ENCODE measurements at places on chromosomes 13 and 19.

DNA sequence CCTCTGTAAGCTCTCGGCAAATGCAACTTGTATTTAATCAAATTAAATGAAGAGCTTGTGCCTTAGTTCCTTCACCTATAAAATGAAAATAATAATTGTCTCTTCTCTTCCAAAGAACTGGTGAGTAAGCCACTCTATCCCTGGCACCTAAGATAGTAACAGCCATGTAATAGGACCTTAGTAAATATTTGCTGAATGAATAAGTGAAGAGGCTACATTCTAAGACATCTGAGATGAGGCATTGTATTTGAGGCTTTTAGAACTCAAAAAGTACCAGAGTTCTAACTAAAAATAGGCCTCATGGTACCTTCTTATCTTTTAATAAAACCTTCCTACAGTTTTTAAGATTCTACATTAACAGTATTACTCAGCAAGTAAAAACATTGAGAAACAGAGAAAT, 17.3 kb upstream of the DCLK1 start:
- DNase-seq, result no peak

GRCh38 chr13:106104281-106104901, 431.1 kb downstream of the EFNB2 start:
- DNase-seq, result no peak

DNA sequence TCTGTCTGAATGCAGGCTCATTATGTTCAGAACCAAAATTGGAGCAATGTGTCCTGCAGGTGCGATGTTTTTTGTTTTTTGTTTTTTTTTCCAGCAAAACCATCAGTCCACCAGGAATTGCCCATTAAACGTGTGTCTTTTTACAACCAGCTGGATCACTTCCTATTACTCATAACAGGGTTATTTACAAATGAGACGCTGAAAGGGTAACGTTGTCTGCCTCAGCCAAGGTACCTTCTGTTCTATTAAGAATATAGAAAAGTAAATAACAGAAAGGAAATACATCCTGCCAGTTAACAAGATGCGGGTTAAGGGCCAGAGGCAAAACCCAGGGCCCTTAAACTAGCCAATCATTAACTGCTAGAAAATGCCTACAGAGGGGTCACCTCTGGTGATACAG, 590.4 kb downstream of the TBC1D4 start:
- DNase-seq, result no peak

DNA sequence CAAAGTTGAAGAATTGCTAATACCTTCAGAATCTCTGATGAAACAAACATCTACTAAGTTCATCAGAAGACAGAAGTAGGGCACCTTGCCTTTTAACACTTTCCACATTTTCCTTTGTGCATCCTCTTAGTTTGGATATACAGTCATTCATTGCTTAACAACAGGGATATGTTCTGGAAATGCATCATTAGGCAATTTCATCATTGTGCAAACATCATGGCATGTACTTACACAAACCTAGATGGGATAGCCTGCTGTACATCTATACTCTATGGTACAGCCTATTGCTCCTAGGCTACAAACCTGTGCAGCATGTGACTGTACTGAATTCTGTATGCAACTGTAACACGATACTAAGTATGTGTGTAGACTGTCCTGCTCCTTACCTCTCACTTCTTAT, 169.8 kb downstream of the SUCLA2 start:
- DNase-seq, result no peak

DNA sequence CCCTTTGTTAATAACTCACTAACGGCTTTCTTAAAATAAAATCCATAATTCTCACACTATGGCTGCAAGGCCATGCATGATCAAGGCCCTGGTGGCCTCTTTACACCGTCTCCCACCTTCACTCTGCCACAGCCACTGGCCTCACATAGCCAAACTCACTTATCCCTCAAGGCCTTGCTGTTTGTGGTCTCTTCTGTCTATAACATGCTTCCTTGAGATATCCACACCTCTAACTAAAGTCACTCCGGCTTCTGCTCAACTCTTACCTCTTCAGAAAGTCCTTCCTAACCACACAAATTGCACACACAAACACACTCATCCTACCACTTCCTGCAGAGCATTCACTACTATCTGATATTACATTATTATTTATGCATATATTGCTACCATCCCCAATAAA, 262.5 kb downstream of the DIAPH3 start:
- DNase-seq, result no peak

DNA sequence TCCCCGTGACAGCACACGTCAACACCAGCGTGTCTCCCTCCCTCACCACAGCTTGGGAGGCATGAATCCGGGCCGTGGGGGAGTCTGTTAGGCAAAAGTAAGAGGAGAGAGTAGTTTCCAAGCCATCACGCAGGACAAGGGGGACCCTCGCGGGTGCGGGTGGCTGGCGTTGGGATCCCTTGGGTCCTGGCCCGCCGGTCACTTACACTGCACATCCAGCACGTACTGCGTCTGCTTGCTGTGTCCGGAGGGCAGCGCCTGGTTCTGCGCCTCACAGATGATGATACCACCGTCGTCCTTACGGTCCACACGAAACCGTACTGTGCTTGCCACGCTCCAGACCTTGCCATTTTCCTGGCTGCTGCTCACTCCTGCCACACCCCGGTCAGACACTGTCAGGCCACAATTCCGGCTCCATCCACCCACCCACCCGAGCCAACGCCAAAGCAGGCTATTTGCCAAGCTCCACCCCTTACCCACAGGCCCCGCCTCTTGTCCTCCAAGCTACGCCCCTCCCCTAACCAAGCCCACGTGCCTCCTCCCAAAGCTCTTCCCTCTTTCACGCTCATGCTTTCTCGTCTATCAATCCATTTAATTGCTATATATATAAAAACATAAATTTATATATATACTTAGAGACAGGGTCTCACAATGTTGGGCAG, 6.6 kb upstream of the ZNF428 start:
- no peak for DNase-seq

- no peak for DNase-seq
These were observed 765.2 kb downstream of the SLITRK1 start for GRCh38 chr13:83117046-83117445.

GRCh38 chr19:51065221-51065960, 499 bp upstream of the KLK13 start:
- no peak for DNase-seq

DNA sequence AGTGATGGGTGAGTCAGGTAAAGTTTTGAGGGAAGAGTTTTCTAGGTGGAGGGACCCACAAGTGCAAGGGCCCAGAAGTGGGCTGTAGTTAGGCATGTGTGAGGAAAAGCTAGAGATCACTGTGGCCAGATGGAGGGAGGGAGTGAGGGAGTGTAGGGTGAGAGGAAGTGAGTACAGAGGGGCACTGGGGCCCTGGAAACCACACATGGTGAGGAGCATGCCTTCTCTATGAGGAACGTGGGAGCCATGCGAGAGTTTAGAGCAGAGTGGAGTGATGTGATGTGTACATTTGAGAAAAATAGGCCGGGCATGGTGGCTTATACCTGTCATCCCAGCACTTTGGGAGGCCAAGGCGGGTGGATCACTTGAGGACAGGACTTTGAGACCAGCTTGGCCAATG, 14.7 kb upstream of the SHKBP1 start:
- no peak for DNase-seq

DNA sequence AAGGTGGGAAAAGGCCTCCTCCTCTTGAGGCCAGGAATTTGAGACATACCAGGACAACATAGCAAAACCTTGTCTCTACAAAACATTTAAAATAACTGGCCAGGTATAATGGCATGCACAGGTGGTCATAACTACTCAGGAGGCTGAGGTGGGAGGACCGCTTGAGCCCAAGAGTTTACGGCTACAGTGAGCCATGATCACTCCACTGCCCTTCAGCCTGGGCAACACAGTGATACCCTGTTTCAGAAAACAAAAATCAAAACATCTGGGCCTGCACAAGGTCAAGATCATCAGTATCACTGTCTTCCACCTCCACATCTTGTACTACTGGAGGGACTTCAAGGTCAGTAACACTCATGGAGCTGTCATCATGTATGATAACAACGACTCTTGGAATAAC, 742.7 kb upstream of the GPC6 start:
- DNase-seq, result no peak

- no peak for DNase-seq
These were observed 97.9 kb downstream of the DOCK9 start for GRCh38 chr13:98879957-98880356.

DNA sequence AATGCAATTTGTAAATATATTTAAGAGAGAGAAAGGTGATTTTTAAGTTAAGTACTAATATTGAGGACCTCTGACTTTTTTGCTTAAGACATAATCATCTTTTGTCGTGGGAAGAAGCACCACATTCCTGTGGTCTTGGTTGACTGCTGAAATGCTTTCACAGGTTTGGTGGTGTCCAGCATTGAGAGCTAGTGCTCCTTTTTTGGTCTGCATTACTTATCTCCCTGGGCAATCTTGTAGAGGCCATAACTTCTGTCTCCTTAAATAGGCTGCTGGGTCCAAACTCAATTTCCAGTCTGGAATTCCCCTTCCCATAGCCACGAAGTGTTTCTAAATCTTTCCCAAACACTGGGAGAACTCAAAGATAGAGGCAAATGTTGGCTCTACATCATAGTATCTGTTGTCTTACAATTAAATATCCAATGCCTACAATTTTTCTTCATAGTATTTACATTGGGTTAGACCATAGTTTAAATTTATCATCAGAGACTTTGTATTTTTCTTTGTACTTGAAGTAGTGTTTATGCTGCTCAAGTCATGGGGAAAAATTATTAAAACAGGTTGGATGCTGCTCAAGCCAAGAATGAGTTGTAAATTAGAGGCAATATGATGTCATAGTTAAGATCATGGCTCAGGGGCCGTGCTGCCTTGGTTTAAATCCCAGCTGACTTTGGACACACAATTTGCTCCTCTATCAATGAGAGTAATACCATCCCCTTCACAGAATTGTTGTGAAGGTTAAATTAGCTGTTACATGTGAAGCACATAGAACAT, 105.6 kb downstream of the POSTN start:
- DNase-seq, result no peak

- DNase-seq, result no peak
These were observed 298 bp upstream of the FAM98C start for GRCh38 chr19:38402623-38402966.

GRCh38 chr13:114257014-114257413, 22.3 kb downstream of the CDC16 start:
- no peak for DNase-seq

DNA sequence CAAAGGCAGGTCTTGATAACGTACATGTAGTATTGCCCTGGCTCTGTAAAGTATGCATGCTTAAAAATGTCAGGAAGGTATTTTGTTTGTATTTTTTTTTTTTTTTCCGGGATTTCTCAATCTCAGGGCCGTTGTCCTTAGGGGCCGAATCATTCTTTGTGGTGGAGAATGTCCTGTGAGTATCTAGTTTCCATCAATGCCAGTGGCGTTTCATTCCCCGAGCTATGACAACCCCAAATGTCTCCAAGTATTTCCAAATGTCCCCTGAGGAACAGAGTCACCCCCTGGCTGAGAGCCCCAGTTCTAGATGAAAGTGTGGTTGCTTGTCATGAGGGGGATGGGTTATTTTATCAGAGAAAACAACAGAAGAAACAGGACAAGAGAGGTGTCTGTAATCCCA, 68.7 kb downstream of the ACSBG2 start:
- no peak for DNase-seq

- no peak for DNase-seq
These were observed 543.3 kb upstream of the SPRY2 start for GRCh38 chr13:80884056-80884785.

DNA sequence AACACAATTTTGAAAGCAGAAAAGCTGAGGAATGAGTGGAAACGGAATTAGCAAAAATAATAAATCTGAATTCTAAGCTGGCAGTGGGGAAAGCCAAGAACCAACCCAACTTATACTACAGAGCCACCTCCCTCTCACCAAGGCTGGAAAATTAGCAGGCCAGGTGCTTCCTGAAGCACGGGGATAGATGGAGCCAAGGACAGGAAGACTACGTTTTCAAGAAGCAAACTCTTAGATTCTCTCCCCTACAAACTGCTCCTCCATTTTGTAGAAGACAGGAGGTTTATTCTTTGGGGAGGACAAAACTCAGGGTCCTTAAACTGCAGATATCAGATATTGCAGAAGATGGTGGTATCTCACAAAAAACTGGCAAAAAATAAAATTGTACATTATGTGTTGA, 8.8 kb downstream of the CCDC70 start:
- no peak for DNase-seq

- DNase-seq, result no peak
These were observed 28.6 kb upstream of the NDUFS7 start for GRCh38 chr19:1354970-1355567.

DNA sequence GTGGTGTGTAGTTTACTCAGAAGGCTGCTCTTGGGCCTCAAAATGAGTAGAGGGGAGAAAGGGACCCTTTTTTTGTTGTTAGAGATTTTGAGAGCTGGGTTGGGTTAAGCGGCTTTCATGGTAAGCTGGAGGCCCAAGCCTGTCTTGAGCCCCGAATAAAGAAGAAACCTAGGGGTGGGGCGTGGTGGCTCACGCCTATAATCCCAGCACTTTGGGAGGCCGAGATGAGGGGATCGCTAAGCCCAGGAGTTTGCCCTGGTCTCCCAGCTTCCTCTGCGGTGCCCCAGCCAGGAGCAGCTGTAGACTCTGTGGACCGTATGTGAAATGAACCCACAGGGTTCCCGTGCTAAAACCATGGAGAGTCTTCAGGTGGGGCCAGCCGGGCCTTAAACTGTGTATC, 56.1 kb downstream of the KDM4B start:
- no peak for DNase-seq

DNA sequence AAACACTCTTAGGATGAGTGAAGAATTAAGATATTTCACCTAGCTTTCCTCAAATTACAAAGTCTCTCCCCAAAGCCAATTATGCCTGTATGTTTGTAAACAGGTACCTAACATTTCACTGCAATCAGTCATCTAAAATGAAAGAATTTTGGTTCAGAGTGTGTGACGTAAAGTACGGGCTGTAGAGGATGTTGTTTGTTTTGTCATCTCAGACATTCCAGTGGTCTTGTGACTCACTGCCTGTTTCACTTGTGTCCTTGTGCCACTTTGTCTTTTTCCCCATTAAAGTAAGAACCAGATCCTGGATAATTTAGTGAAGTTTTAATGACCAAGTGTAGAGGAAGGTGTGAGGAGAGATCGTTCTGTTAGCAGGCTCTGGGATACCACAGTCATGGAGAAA, 28.6 kb upstream of the EID2 start:
- no peak for DNase-seq

DNA sequence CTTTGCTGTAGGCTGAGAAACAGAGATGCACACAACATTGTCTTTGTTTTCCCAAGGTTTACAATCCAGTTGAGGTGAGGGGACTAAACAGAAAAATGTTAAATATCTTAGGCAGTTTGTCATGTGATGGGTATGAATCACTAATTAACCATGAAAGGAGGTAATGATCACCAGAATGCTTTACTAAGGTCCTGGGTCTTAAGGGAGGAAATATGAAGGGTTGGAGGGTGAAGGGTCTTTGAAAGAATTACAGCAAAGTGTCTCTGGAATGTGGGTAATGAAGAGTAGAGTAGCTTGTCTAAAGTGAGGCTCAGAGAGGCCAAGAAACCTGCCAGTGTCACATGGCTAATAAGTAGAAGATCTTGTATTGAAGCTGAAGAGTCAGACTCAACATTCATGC, 19.0 kb downstream of the BIVM start:
- DNase-seq, result no peak

- no peak for DNase-seq
These were observed 19.0 kb downstream of the MAN2B1 start for GRCh38 chr19:12647490-12648071.
